ENCODE measurements at places on chromosomes 7 and 10.
A peak's percentile ranks its signal among the peaks of the same experiment; 100 is the strongest.

DNA sequence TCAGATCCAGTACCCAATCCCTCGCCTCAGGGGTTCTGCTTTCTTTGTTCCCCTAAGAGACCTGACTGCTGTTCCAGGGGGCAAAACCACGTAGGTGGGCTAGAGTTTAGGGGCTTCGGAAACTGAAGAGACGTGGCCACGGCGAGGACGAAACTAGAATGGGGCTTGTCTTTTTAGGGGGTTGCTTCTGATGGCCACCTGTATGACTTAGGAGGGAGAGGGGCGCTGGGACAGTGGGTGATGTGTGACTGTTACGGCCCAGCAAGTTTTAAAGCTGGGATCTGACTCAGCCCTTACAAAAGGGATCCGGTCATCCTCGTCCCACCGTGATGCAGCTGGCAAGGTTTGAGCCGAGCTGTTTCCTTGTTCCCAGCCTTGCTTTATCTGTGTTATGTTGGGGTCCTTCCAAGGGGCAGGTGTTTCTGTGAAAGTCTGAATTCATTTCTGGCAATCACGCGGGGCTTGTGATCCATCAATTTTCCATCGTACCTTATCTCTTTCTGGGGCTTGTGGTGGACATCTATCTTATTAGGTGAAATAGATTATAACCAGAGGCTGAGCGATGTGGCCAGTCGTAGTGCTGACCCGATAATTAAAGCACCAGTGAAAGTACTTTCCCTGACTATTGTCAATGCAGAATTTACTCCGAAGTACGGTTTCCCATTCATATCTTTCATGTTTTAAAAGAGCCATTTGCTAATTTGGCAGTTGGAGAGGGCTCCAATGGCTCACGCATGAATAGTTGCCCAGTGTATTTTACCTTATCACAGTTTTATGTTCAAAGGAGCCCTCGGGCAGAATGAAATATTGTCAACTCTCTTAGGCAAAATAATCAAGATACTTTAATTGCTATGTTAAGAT, 830 bp downstream of the MET start:
- DNase-seq = no peak

DNA sequence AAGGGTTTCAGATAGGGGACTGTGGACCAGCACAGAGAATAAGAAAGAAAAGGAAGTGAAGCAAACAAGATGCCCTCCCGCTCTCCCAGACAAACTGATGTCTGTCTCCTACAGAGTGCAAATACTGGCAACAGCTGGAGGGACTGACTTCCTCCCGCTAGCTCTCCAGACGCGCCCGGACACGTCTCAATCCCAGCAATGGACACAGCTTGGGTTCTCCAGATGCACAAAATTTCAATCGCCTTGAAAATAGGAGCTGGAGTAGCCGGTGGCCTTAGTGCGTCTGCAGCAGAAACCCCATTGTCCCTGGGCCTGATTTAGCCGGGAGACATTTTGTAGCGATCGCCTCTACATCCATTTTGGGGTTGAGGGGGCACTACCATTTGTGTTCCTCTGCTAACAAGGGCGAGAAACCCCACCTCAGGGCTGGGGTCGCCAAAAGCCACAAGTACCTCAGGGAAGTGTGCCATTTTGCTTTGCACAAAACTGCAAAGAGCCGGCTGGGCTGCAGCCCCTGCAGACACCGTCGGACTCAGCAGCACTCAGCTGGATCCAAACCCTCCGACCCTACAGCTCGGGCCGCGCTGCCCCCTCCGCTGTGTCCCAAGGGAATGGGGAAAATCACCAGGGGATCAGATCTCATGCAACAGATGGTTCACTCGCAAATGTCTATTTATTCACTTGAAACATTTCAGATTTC, 5.9 kb downstream of the CPA2 start:
- DNase-seq = no peak

DNA sequence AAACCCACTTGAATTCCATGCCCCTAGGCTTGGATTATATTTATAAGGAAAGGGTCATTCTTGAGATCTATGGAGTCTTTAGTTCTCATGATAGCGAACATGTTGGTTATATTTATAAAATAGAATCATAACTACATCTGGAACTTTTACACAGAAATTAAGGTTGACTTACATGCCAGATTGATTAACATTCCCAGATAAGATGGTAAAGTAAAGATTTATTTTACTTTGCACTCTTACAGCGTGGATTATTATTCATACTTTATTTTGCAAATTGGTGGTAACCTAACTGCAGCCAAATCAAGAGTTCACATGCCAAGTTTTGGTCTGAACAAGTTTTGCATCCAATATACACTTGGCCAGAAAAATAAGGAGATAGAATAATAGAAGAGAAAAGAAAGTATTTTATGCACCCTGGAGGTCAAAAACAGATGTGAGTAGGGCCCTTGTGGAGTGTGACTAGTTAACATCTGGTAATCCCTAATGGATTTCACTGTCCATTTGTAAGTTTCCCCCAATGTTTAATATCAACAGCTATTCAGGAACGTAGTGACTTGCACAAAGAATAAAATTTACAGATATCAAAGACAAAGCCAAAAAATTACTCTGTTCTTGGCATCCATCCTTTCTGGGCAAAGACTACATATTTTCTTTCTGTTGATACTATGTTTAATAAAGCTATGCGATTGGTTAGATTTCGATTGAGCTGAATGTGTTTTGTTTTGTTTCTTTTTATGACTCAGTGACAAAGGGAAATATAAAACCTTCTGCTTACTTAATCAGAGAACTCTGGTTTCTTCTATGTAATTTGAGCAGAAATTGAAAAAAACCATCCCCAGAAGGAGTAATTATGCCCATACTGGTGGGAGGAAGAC, 10.1 kb upstream of the TMEM26 start:
- DNase-seq = no peak

DNA sequence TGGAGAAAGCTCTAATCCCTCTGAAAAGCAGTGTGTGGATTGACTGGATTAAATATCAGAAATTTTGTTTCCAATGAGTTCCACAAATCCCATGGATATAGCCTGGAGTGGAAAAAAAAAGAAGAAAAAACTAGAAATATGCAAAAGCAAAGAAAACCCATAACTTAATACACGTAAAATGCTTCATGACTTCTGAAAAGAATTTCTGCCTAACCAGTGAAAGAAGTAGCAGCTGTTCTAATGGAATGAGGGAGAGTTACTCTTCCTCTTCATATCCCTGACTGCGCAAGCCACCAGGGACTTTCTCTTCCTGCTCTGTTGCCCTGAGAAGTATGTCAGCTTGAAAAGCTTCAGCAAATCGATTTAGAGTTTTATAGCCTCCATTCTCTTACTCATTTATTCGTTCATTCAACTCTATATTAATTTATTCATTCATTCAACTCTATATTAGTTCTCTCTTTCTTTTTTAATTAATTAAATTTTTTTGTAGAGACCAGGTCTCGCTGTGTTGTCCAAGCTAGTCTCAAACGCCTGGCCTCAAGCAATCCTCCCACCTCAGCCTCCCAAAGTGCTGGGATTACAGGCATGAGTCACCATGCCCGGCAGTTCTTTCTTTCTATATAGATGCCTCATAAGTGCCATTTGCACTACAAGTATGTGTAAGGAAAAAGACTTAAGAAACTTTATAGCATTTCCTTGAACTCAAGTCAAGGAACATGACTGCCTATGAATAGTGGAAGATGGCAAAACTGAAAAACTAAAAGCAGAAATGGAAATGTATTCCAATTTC, 447.3 kb upstream of the NRP1 start:
- no peak for DNase-seq

DNA sequence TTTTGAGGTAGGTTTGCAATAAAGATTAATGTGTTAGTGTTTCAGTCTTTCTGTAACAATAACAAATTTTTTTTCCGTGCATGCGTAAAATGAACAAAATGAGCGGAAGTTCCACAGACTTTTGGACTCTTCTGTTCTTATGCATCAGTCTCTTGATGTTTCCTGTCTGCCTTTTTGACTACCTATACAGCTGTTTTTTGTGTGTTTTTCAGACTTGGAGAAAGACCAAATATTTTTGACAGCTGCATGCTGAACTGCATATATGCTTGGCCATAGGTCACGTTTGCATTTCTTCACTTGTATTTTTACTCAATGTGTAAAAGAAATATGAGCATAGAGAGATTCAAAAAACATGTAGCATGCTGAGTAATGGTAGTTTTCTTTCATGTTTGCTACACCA, 119.3 kb downstream of the BBS9 start:
- DNase-seq = no peak

DNA sequence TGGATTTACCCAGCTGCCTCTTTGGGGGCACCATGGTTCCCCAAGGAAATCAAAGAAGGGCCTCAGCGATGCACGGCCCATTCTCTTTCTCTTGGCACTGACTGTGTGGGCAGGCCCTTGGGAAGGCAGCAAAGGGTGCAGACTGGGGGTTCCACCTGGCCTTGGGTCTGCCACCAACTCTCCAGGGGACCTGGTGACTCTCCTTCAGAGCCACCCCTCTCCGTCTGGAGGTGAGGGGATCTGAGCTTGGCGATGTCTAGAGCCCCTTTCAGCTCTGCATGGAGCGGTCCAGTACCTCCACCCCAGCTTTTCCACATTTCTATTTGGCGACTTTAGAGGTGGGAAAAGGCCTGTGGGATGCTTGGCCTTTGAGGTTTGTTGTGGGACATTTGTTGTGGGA, 69.1 kb downstream of the C10orf120 start:
- no peak for DNase-seq

DNA sequence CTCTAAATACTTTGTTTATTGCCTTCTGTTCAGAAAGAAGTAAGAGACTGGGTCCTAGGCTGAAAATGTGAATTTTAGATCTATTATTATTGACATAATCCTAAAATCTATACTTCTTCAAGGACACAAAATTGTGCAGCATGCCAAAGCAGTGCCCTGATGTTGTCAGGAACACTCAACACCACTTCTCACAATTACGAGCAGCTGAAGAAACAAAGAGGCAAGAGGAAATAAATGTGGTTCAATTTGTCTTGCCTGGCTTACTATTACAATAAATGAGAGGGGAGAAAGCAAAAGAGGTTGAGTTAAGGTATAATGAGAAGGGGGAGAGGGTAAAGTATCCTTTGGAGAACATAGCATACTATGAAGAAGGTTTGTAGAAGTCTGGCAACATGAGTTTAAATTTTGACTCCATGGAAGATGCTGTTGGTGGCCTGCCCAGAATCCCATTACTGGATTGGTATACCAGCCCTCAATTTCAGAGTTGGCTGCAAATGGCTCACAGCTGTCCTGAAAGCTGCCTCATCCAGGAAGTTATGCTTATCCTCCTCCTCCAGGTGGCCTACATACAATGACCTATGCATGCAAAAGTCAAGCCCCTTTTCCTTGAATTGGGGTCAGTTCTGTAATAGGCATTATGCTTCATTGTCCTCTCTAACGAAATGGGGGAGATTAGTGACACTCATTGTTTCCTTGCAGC, 274.6 kb upstream of the SMIM30 start:
- DNase-seq = no peak

- DNase-seq = no peak
Observed at GRCh38 chr10:69416695-69417094, at the start of gene TACR2. TSS of gene TACR2 (minus strand) at chr10:69416918. CDS start at chr10:69416323, 595 bp downstream.

GRCh38 chr10:89347701-89348457, 20.1 kb downstream of the IFIT3 start:
- DNase-seq = no peak

- DNase-seq = no peak
Observed at GRCh38 chr10:126838316-126838715, 66.9 kb upstream of the DOCK1 start.

DNA sequence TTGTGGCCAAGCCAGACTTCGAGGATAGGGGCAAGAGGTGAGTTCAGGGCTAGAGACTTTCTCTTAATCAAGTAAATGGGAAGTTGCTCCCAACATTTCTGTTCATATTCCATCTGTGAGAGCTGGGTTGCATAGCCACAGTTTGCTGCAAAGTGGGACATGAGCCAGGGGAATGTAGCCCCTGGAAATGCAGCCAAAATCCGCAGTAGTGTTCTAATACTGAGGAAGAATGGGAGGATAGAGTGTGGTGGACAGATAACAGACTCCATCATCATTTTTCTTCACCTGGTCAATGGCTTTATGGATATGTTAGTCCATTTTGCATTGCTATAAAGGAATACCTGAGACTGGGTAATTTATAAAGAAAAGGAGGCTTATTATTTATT, 177.7 kb downstream of the SKIDA1 start:
- DNase-seq = no peak

GRCh38 chr10:4651404-4652037, 174.5 kb upstream of the AKR1E2 start:
- no peak for DNase-seq

- DNase-seq = no peak
Observed at GRCh38 chr7:6350433-6351058, 78.1 kb upstream of the CYTH3 start.

GRCh38 chr10:7872041-7872442, 53.7 kb downstream of the TAF3 start:
- DNase-seq = peak; percentile 63

DNA sequence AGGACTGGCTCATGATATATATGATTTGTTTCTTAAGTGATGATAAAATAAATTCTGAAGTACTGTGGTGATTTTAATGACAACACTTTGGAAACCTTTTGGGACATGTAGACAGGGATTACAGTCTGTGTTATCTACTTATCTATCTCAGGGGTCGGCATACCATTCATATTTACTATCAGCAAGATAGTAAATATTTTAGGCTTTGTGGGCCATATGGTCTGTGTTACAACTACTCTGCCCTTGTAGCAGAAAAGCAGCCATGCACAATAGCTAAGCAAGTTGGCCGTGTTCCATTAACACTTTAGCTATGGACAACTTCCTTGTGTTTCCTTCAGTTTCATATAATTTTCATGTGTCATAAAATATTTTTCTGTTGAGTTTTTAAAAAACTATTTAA, 97.8 kb upstream of the PRPS1L1 start:
- DNase-seq = no peak

DNA sequence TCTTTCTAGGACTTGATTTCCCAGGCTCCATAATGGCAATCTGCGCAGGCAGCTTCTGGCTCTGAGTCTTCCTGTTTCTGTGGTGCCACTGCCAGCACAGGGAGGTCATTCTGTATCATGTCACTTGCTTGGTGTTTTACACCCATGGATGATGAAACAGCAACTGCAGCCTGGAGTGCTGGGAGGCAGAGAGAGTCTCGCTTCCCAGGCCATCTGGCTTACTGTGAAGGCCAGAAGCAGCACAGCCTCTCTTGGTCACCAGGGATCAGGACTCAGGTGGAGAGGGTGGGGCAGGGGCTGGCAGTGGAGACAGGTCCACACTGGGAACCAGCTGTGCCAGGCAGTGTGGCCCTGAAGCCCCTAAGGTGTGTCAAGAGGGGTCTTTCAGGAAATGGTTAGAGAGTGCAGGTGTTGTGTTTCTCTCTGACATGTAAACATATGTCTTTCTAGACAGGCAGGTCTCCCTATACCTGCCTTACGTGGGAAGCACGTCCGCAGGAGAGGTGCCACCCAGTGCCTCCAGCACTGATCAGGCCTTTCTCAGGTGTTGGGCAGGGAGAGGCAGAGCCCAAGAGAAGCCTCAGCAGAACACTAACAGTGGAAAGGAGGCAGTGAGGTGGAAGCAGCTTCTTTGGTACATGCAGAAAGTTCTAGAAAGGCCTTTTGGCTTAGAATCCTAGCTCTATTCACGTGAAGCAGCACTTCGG, 71.4 kb downstream of the INSIG1 start:
- DNase-seq = no peak

GRCh38 chr10:71398976-71399375, 2.3 kb downstream of the CDH23 start:
- no peak for DNase-seq

GRCh38 chr7:66735850-66736249, 4.7 kb upstream of the RABGEF1 start:
- DNase-seq = no peak

Data from stimulated activated naive CD4-positive, alpha-beta T cell (primary cell).